ENCODE measurements at places on chromosomes 13 and 19.

DNA sequence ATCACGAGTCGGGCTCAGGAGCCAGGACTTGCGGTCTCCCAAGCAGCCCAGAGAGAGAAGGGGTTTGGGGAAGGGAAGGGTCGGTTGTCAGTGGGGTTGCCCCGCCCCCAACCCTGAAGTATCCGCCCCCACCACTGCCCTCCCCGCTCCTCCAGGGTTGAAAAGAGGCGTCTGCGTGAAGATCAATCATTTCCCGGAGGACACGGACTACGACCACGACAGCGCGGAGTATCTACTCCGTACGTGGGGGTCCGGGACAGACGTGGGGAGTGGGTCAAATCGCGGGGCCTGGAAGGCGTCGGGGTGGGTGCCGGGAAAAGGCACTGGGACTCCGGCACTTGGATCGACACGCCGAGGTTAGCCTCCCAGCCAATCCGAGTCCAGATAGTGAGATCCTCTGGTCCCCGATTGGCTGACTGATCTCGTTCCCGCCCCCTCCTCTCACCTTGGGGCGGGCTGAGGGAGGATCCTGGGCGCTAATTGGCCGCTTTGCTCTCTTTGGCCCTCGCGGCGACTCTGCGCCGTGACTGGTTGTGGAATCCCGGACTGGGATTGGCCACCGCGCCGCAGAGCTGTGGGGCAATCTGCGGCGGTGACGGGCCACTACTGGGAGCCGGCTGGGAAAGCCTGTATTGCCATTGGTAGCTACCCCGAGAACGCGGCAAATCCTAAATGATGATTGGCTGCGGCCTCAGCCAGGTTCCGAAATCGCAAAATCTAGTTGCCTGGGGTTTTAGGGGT is 13.3 kb upstream of the CACNG6 start:
- H3K36me3 ChIP-seq: no peaks in the 10 kb centered on the region
- no peak overlapping the region for H3K27ac ChIP-seq
- H3K27me3 ChIP-seq: no peaks in the 10 kb centered on the region
- peak; percentile 44 for DNase-seq

DNA sequence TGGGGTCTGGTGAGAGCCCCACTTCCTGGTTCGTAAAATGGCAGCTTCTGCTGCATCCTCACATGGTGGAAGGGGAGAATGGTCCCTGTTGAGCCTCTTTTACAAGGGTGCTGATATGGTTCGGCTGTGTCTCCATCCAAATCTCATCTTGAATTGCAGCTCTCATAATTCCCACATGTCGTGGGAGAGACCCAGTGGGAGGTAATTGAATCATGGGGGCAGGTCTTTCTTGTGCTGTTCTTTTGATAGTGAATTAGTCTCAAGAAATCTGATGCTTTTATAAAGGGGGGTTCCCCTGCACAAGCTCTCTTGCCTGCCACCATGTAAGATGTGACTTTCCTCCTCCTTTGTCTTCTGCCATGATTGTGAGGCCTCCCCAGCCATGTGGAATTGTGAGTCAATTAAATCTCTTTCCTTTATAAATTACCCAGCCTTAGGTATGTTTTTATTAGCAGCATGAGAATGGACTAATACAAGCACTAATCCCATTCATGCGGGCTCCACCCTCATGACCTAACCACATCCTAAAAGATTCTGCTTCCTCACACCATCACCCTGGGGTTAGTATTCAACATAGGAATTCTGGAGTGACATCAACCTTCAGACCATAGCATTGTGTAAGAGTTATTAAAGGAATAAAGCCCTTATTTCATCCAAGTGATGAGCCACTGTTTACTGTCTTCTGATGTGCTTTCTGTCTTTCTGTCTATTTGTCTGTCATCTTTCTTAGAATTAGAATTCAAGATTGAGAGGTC is 159.0 kb upstream of the IRS2 start:
- no peaks in the 10 kb centered on the region for H3K4me1 ChIP-seq
- peak; percentile 58 for DNase-seq
- no peaks in the 10 kb centered on the region for H3K27me3 ChIP-seq
- H3K4me3 ChIP-seq: no peak overlapping the region

- H3K4me1 ChIP-seq: no peaks in the 10 kb centered on the region
- H3K4me3 ChIP-seq: no peak overlapping the region
- peaks cover 37% of the 10 kb centered on the region for H3K27me3 ChIP-seq
- no peak for DNase-seq
- no peak overlapping the region for H3K27ac ChIP-seq
- no peaks in the 10 kb centered on the region for H3K36me3 ChIP-seq
Observed at GRCh38 chr19:42003506-42004294, 9.7 kb upstream of the ATP1A3 start.

- no peak for DNase-seq
- peaks cover 69% of the 10 kb centered on the region for H3K27me3 ChIP-seq
- no peak overlapping the region for H3K27ac ChIP-seq
- H3K4me3 ChIP-seq: no peak overlapping the region
- H3K4me1 ChIP-seq: no peaks in the 10 kb centered on the region
Observed at GRCh38 chr13:111359237-111359915, 38.9 kb downstream of the TEX29 start.

- peak overlapping the region; percentile 72 for H3K4me3 ChIP-seq
- H3K36me3 ChIP-seq: no peaks in the 10 kb centered on the region
- DNase-seq: peak; percentile 96
- H3K4me1 ChIP-seq: peaks cover 25% of the 10 kb centered on the region
Observed at GRCh38 chr19:15836330-15837220, 21.1 kb upstream of the OR10H1 start.

DNA sequence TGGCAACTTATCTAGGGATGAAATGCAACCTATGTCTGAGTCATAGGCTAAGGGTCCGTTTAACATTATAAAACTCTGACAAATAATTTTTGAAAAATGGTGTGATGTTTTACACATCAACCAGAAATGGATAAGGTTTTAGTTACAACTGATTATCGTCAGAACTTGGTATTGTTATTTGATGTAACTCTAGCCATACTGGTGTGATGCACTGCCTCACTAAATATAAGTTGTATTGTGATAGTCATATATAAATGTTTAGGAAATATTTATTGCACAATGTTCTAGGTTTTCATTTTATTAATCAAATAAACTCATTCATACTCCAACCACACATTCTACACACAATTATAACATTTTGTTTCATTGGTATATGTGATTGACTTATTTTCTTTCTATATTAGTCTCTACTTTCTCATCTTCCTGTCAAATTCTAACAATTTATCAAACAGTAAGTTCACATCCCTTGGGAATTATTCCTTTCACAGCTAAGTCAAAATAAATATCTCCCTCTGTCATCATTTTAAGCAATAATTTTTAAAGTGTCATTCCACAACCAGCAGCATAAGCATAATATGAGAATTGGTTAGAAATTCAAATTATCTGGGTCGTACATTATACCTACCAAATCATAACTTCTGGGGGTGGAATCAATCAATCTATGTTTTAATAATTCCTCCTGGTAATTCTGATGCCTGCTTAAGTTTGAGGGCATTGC is 873.9 kb downstream of the SLITRK1 start:
- peak; percentile 35 for DNase-seq
- H3K4me3 ChIP-seq: no peak overlapping the region
- 0 out of 2 replicates have a peak, but pooled peaks cover 5% of the 10 kb centered on the region for H3K4me1 ChIP-seq
- no peak overlapping the region for H3K27ac ChIP-seq

DNA sequence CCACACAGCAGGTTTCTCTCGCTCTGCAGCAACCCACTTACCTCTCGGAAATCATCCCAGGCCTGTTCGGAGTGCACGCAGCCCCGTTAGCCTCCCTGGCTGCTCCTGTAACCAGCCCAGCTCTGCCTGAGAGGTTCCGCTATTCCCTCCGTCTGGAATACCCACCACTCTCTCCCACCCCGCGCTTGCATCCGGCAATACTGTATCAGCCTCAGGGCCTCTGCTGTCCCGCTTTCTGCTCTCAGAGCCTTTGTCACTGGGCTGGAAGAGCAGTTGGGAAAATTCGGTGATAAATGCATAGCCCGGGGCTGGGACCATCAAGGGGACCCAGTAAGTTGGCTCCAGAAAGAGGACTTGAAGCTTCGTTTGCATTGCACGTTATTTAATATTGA is 759 bp upstream of the TLE6 start:
- no peak overlapping the region for H3K27ac ChIP-seq
- H3K36me3 ChIP-seq: no peaks in the 10 kb centered on the region
- H3K4me1 ChIP-seq: no peaks in the 10 kb centered on the region
- no peaks in the 10 kb centered on the region for H3K27me3 ChIP-seq

DNA sequence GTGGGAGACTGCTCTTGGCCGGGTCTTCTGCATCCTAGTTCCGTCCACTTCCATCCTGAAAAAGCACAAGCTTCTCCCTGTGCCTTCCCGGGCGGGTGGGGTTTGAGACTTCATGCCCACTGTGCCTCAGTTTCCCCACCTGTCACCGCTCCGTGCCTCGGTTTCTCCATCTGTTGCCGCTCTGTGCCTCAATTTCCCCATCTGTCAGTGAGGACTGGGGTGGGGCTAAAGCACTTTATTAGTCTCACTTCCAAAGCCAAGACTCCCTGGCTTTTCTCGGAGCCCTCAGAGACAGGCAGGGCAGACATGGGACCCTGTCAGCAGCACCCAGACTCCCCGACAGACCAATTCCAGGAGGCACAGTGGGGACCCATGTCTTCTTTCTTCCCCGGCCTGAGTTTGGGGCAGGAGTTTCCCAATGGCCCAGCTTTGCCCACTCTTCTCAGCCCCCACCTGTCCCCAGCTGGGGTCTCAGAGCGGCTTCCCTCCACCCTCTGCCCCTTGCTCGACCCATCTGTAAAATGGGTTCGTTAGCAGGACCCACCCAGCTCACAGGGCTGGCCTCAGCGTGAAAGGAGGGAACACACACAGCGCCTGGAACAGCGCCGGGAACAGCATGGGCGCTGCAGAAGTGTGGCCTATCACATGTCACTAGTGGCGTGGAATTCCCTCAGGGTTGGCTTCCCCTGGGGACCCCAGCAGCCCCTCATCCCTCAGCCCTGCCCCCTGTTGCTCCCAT is 4.6 kb upstream of the PEAK3 start:
- no peaks in the 10 kb centered on the region for H3K36me3 ChIP-seq
- no peak for DNase-seq
- peaks cover 21% of the 10 kb centered on the region for H3K27me3 ChIP-seq
- H3K4me1 ChIP-seq: no peaks in the 10 kb centered on the region
- H3K27ac ChIP-seq: no peak overlapping the region

GRCh38 chr13:52447354-52447753 is 3.1 kb downstream of the VPS36 start:
- H3K4me3 ChIP-seq: no peak overlapping the region
- no peak overlapping the region for H3K27ac ChIP-seq
- peaks cover 5% of the 10 kb centered on the region for H3K4me1 ChIP-seq
- H3K27me3 ChIP-seq: no peaks in the 10 kb centered on the region
- DNase-seq: no peak

DNA sequence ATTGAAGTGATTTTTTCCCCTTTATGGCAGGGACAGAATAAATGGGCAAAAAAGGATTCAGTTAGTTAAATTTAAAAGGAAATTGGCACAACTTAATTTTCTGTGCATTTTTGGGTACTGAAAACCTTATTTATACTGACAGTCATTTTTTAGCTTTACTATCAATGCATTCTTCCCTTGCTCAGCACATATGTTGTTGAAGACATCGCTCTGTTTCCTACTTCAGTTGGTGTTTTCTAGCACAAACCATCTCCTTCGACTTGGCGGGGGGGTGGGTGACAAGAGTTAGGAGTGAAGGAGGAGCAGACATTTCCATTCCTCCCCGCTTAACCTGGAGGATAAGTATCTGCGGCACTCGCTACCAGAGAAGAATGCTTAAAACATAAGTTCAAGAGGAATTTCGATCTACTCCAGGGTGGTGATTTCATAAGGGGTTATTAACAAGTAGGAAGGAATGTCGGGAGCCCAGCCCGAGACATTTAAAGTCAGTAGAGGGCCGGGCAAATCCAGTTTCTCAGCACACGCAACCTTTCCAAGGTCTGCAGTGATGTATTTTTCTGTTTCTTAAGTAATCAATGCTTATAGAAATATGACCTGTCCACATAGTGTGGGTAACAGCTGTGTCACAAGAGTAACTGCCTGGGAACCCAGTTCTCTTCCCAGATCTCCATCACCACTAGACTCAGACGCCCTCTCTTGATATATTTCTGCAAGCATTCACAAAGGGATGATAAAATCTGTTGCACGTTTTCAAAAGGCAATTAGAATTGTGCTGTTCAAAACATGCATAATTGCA is 525.8 kb downstream of the MYO16 start:
- H3K4me3 ChIP-seq: peak overlapping the region; percentile 40
- H3K4me1 ChIP-seq: peaks cover 71% of the 10 kb centered on the region
- H3K27me3 ChIP-seq: no peaks in the 10 kb centered on the region
- H3K36me3 ChIP-seq: no peaks in the 10 kb centered on the region

GRCh38 chr19:18969931-18970659 is 29.1 kb upstream of the HOMER3 start:
- H3K4me3 ChIP-seq: no peak overlapping the region
- no peaks in the 10 kb centered on the region for H3K36me3 ChIP-seq
- no peak for DNase-seq
- no peaks in the 10 kb centered on the region for H3K27me3 ChIP-seq

DNA sequence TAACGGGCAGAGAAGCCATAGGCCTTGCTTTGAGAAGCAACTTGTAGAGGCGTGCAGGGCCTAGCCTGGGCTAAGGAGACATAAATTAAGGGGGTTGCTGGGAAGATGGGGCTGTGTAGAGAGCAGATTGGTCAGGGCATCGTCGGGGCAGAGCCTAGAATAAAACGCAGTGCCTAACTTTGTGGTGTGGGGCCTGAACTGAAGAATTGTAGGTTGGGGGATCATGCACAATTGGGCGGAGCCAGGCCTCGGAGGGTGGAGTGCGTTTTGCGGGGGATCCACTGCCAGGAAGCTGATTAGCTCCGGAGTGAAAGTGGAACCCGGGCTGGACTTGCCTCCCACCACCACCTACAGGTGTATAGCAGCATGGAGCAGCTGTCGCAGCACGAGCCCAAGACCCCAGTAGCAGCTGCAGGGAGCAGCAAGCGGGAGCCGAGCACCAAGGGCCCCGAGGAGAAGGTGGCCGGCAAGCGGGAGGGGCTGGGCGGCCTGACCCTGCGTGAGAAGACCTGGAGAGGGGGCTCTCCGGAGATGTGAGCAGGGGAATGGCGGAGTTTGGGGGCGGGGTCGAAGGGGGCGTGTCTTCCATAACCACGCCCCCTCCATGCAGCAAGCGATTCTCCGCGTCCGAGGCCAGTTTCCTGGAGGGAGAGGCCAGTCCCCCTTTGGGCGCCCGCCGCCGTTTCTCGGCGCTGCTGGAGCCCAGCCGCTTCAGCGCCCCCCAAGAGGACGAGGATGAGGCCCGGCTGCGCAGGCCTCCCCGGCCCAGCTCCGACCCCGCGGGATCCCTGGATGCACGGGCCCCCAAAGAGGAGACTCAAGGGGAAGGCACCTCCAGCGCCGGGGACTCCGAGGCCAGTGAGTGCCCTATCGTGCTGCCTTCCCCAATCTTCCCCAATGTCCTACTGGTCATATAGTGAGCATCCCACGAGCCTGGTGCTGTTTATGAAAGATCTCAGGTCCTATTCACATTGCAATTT is 13.8 kb downstream of the DNASE2 start:
- no peak overlapping the region for H3K4me3 ChIP-seq
- H3K4me1 ChIP-seq: no peaks in the 10 kb centered on the region
- H3K27me3 ChIP-seq: no peaks in the 10 kb centered on the region
- H3K36me3 ChIP-seq: no peaks in the 10 kb centered on the region
- no peak for DNase-seq

- no peak for DNase-seq
- H3K4me3 ChIP-seq: no peak overlapping the region
- peaks cover 3% of the 10 kb centered on the region for H3K36me3 ChIP-seq
- no peaks in the 10 kb centered on the region for H3K27me3 ChIP-seq
- H3K27ac ChIP-seq: no peak overlapping the region
Observed at GRCh38 chr13:32627793-32628192, 41.5 kb downstream of the PDS5B start.

- no peaks in the 10 kb centered on the region for H3K4me1 ChIP-seq
- H3K27me3 ChIP-seq: no peaks in the 10 kb centered on the region
- H3K4me3 ChIP-seq: no peak overlapping the region
- no peak overlapping the region for H3K27ac ChIP-seq
Observed at GRCh38 chr13:103386341-103386740, 320.1 kb upstream of the SLC10A2 start.
